Left renal pelvis (tissue), 4 donors: ENCODE measurements at places on chromosomes 12 and 14. TPM values are rescaled to one million over a fixed set of nuclear protein-coding genes. Genes with fewer than 3 reads are reported as not detected.

Gene CACNA2D4
- polyA plus RNA-seq, result 2.6 TPM

Gene CPM
- 29.2 TPM for polyA plus RNA-seq

Gene SYCP3
- polyA plus RNA-seq, result 1.3 TPM

Gene PLD4
- 2.2 TPM for polyA plus RNA-seq

Gene PLEKHH1
- polyA plus RNA-seq, result 53.5 TPM

GRCh38 chr12:131002216-131002631 lies 48.5 kb downstream of the ADGRD1 start:
- DNase-seq, result no peak

DNA sequence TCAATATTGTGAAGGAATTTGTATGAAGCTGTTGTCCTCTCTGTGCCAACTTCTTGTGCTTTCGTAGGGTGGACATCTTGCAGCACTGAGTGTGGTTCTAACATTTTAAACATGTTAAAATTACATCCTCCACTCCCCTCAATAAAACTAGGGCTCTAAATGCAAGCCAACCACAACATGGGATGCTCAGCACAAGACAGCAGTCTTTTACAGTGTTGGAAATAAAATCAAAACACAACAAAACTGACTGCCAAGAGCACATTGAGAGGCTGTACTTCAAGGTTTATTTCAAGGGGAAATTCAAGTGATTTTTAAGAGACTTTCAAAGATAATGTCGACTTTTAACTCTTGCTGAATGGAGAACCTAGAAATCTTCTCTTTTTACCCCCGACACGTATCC lies 396.9 kb downstream of the TMTC2 start:
- no peak for DNase-seq

- no peak for DNase-seq
These were observed 19.2 kb downstream of the IL26 start for GRCh38 chr12:68206446-68206845.

DNA sequence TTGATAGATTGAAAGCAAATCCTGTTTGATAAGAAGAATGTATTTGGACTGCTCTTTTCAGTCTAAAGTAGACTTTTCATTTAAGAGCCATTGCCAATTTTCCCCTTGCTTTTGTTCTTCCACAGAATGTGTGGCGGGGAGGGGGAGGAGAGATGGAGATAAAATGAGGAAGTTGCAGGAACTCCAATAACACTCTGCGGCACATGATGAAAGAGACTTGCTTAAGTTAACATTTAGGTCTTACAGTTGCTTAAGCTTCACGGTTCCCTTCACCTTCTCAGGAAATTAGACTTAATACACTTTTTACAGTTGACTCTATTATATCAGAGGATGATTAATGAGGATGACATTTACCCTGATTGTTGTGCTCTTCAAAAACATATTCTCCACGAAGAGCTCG lies 537.3 kb downstream of the TMTC2 start:
- DNase-seq, result no peak

DNA sequence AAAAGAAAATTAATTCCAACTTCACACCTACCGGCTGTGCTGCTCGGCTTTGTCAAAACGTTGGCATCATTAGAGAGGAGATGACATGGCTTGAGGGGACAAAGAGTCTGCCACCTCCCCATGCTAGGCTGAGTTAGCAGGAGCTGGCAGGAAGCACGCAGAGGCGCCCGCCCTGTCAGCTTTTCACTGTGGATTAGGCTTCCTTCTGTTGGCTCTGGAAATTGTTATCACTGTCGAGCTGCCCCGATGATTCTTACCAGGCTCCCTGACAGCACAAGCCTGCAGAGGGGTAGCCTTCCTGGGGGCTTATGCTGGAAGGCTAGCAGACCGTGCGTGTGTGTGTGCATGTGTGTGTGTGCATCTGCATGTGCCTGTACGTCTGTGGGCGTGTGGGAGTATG lies 490.9 kb upstream of the TBX3 start:
- DNase-seq, result no peak

DNA sequence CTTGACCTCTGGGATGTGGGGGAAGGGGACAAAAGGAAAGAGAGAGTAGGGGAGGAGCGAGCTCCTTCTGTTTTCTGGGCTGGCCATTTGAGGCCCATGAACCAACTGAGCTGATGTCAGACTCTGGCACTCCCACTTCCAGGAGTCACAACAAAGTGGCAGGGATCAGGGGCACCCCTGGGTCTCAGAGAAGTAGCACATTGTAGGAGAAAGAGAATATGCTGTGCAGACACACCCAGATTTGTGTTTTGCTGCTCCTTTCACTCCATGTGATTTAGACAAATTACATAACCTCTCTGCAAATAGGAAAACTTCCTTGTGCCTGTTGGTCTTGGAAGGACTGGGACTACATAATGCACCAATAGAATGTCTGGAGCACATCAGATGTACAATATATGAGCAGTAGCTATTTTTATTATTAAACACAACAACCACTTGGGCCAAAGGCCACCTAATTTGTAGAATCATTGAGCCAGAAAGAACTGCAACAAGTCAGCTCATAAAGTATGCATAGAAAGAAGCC lies 265.5 kb downstream of the ZFP36L1 start:
- DNase-seq, result no peak
